Activated gamma-delta T cell (primary cell): ENCODE measurements at places on chromosomes 1 and 21.

DNA sequence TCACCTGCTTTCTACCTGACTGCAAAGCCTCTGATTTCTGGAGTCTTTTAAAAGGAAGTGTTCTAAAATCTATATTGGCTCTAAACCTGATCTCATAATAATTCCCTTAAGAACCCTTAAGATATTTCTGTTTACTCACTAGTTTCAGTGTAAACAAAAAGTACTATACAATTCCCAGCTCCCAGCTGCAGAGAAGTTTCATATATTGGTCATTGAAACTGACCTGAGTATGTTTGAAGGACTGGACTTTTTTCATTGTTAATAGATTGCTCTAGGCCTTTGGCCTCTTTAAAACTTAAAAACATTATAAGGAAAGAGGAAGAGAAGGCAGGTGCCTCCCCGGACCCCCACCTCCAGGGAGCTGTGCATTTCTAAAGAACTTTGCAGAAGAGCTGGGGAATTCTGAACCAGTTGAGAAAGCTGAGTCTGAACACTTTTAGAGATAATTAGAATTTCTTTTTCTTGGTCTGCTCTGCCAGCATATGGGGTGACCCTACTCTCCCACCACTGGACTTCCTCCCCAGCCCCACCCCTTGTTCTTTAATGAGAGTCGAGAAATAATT is 23.7 kb downstream of the CLIC6 start:
- no peak for DNase-seq

GRCh38 chr1:51752073-51752948 is 126.2 kb downstream of the NRDC start:
- DNase-seq = no peak

DNA sequence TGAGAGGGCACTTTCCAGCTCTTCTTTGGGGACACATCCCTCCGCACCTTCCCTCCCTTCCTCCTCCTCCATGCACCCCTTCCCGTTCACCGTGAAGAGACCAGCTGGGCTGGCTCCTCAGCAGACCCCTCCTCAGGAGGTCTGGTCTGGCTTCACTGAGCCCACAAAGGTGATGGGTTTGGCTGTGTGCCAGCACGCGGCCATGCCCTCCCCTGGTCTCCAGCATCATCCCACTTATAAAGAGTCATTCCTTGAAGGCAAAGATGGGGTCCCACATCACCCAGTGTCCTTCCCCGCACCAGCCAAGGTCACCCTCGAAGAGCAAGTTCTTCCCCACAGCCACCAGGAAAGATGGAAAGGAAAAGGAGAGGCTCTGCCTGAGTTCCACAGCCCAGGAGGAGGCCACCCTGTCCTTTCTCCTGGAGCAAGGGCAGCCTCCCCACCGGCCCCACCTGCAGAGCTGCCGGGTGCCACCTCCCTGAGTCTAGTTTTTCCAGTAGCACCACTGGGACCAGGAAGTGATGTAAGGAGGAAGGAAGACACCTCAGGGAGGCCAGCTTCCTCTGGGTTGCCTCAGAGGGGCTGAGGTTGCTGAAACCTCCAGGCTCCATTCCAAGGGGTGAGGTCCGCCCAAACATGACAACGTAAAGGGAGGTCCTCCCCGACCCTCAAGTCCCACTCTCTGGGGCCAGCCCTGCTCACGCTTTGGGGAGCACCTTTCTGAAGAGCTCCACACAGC is 32.7 kb downstream of the RIPK4 start:
- DNase-seq = no peak

GRCh38 chr1:173248247-173248940 is 41.3 kb upstream of the TNFSF4 start:
- no peak for DNase-seq

DNA sequence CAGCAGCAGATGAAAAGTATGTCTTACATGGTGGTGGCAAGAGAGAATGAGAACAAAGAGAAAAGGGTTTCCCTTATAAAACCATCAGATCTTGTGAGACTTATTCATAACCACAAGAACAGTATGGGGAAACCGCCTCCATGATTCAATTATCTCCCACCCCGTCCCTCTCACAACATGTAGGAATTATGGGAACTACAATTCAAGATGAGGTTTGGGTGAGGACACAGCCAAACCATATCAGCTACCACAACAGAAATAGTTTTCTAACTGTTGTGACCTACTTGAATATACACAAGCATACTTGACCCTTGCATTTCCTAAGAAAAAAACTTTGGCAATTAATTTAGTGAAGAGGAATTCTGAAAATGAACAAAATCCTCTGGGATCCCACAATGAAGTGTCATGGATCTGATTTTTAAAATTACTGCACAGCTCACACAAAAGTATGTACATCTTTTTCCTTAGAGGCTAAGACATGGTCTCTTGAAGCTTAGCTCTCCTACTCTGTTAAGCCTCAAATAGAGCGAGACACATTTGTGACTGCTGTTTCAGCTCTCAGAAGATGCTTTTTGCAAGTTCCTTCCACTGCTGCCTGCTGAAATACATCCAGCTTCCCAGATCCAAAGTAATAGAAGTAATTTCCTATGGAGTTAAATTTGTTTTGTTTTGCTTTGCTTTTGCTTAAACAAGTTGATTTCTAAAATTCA is 265.8 kb downstream of the DPYD start:
- DNase-seq = no peak

DNA sequence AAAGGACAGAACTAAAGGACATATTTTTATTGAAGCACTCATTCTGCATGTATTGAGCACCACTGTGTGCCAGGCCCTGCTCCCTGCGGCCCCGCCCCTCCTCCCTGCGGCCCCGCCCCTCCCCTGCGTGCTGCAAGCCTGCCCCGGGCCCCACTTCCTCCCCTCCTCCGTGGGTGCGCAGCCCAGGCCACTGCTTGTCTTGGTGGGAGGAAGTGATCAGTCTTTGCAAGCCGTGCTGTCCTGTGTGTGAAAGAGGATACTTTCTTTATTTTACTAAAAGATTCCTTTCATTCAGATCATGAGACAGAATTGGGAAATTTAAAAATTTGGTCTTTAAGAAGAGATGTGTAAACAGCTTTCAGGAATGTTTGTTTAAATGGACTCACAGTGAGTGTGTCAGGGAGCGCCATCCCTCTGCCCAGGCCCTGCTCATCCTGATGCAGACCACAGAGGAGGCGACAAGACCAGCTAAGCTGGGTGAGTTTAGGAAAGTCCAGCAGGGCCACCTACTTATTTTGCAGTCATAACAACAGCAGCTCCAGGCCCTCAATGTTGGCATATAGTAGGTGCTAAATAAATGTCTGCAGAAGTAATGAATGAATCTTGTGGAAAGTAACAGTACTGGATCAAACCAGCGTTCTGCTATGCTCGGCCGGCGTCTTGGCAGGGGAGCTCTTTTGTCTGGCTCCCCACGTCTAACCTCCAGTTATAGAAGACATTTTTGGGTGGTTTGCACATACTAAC is 88.3 kb upstream of the SELENON start:
- no peak for DNase-seq

DNA sequence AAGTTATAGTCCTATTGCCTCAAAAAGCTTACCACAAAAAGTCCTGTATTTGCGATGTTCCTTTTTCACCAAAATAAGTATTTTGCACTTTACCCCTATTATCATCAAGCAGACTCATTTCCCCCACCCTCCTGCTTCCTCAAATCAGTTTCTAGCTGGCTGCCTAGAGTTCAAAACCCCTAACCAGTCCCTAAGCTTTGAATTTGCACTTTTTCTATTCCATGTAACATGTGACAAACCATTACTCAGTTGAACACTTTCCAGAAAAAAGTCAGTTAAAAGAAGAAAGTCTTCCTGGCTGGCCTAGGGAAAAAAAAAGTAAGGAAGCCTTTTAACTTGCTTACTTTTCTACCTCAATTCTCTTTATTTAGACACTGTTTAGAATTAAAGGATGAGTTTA is 8.2 kb downstream of the CEP170 start:
- no peak for DNase-seq
